ENCODE measurements at places on chromosomes 2 and 18. TPM values are rescaled to one million over a fixed set of nuclear protein-coding genes. Genes with fewer than 3 reads are reported as not detected.

Gene ZNF396
- total RNA-seq, result 0.74 TPM

Gene CHPF
- 68.1 TPM for total RNA-seq

Gene NLRC4
- not detected for total RNA-seq

Gene TCF7L1
- 110 TPM for total RNA-seq

Gene CTLA4
- not detected for total RNA-seq

Gene CNTNAP5
- total RNA-seq, result 0.17 TPM

Gene CD8B2
- total RNA-seq, result not detected

Gene ALK
- total RNA-seq, result 0.09 TPM

- no peak for DNase-seq
Measured at GRCh38 chr2:194079989-194080388, 1577.0 kb upstream of the SLC39A10 start.

DNA sequence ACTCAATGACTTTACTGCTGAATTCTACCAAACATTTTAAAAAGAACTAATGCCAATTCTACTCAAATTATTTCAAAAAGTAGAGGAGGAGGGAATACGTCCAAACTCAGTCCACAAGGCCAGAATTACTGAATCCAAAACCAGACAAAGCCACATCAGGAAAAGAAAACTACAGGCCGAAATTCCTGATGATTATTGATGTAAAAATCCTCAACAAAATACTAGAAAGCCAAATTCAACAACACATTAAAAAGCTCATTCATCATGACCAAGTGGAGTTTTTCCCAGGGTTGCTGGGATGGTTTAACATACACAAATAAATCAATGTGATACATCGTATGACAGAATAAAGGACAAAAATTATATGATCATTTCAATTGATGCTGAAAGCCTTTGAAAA, 103.9 kb upstream of the UBE2E3 start:
- no peak for DNase-seq

DNA sequence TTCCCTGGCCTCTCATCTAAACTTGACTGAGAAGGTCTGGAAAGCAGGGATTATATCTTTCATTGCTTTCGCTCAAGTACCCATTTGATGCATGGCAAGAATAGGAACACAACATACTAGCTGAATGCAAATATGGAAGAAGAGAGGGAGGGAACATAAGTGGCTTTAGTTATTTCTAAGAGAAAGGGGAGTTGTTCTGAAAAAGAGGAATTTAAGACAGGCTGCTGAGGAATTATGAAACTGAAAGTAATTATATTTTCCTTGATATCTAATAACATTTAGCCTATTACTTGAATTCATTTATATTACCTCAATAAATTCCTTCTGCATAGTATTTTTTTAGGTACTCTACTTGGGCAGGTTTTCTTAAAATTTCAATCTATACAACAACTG, 105.8 kb upstream of the TTN start:
- no peak for DNase-seq

GRCh38 chr2:196989496-196989895, 63.0 kb upstream of the PGAP1 start:
- DNase-seq, result no peak

DNA sequence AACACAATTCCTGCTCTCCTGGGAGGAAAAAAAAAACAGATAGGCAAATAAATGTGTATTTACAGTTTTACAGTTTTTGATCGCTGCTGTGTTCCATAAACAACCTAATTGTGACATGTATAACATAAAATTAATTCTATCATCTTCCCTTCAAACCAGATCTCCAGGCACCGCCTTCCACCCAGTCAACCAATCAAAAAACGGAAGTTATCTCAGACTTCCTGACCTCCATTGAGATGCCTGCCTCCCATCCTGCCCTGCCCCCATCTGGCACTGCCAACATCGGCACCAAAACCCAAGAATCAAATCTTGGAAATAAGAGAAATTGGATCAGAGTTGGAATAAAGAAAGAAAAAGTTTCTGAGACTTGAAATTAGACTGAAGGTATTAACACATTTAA, 3.1 kb upstream of the RIOK3 start:
- DNase-seq, result no peak

GRCh38 chr2:46863882-46864281, 51.7 kb downstream of the MCFD2 start:
- DNase-seq, result no peak

- no peak for DNase-seq
Measured at GRCh38 chr2:231318436-231318835, 77.1 kb upstream of the B3GNT7 start.

DNA sequence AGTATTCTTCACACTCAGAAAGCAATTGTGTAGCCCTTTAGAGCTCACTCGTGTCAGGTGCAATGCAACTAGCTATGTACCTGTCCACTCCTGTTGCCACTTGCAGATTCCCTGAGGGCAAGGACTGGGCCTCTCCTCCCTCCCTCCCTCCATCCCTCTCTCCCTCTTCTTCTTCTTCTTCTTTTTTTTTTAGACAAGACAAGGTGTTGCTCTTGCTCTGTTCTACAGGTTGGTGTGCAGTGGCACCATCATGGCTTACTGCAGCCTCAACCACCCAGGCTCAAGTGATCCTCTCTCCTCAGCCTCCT, 119.7 kb downstream of the ACKR3 start:
- DNase-seq, result no peak

GRCh38 chr2:27715318-27716210, 51.9 kb downstream of the SLC4A1AP start:
- DNase-seq, result peak; percentile 66

DNA sequence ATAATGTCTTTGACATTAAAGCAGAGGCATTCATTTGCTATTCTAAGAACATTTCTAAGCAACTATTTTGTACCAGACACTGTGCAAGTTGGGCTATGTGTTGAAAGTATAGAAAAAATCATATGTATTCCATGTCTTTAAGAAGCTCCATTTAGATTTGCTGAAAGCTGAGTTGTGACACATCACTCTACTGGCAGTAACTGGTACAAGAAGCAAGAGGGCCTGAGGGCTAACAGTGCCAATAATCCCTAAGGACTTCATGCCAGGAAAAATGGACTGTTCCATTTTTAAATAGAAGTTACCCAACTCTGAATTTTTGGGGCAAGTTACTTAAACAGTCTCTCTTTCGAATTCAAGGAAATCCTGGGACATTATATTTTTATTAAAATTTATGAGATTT, 178.7 kb downstream of the SRBD1 start:
- no peak for DNase-seq

- DNase-seq, result peak; percentile 67
Measured at GRCh38 chr2:42545841-42546390, 22.5 kb upstream of the MTA3 start.

DNA sequence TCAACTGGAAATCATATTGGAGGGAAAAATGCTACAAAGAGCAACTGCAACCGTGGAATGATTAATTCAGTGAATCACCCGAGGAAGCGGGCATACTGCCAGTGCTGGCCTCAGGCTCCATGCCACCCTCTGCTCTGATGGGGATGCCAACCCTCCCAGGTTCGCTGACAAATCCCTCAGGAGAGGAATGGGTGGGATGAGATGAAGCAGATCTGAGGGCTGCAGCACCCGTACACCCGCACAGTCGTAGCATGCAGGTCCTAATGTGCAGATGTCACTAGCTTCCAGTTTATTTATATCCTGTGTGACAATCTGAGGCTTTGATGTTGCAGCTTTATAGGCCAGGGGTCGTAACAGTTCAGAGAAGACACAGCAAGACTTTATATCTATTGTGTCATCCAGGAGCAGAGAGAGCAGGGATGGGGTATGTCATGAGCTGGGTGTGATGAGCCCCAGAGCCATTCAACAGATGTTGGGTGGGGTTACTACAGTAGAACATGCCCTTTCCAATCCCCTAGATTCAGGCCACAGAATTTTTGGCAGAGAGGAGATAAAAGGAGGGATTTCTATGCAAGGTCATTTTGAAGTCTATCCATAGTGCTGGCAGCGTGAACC, 44.6 kb downstream of the DPP4 start:
- no peak for DNase-seq
